Glutamatergic neuron (in vitro differentiated cells): ENCODE measurements at places on chromosomes 6 and 20.

GRCh38 chr6:89975991-89976693 is 81.9 kb downstream of the GJA10 start:
- no peak for DNase-seq

DNA sequence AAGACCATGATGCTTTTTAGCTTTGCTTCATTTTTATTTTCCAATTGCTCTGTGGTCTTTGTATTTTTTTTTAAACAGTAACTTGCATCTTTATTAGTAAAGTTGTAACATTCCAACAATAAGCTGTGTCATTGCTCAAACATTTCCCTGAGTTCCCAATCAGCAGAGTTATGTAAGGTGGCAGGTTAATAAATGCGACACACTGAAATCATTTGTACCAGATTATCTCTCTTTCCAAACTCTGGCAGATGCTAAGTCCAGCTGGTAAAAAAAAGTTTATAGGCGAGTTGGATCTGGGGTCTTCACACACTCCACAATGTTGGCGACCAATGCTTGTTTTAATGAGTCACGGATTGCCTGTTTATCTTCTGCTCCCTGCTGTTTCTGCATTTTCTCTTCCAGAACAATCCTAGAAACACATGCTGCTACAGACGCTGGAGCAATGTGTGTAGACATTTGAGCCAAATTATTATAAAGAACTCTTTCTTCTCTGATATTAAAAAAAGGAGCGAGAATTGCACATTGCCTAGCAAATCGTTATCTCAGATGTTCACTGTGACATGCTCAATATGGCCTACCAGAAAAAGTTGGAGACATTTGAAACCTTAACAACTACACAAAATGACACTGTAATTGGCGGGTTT is 113.6 kb upstream of the IFNGR1 start:
- DNase-seq: no peak

- DNase-seq: no peak
Measured at GRCh38 chr20:50296450-50297375, 106.1 kb downstream of the CEBPB start.

DNA sequence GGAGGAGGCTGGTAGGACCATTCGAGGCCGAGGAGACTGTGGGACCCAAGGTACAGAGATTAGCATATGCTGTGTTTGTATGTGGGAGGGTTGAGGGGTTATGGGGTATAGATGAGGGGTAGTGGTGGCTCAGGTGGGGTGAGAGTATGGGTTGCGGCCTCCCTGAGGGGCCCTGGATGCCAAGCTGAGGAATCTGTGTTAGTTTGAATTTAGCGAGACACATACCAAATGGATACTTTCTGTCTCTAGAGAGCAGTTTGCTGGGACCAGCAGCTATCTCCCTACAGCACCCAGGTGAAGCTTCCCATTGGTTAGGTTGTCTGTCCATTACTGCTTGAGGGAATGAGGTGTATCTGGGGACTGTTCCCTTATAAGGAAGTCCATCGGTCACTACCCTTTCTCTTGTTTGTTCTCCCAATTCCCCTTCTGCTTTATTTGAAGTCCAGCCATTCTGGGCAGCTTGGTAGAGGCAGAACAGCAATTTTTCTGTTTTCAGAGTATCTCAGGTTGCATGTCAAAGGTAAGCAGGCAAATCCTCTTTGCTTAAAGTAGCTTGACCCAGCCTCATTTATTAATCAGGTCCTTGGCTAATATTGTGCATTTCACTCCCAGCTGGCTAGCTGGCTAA is 15.2 kb downstream of the CHMP4B start:
- no peak for DNase-seq

DNA sequence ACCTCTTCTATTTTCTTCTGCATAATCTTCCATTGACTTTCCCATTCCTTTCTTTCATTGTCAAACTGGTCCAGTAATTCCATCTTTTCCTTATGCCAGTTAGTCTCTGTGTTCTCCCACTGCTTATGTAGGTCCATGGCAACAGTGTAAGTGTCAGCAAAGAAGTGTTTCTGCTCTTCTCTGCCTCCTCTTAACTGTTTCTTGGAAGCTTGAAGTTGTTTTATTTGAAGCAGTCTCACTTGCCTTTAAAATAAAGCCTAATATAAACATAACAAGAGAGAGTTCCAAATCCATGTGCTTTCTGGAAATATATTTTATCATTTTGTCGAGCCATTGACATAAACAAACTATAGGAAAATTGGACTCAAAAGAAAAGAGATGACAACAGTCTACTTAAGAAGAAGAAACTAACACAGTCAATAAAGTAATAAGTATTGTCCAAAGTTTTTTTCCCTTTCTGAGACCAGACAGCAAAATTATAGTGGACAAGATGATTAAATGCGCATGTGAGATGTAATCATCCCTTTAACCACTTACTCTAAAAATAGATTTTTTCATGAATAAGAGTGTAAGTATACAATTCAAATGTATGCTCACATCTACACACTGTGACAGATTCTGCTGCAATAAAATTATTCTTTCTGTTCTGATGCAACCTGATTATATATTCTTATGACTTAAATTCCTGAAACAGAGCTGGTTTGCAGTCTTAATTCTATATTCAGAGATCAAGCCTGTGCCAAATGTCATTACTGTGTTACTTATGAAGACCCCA is 5.2 kb downstream of the KIAA0408 start:
- no peak for DNase-seq

GRCh38 chr20:62969179-62969760 is 16.8 kb downstream of the SLC17A9 start:
- DNase-seq: no peak

- no peak for DNase-seq
Measured at GRCh38 chr6:17485181-17485580, 91.8 kb downstream of the CAP2 start.

DNA sequence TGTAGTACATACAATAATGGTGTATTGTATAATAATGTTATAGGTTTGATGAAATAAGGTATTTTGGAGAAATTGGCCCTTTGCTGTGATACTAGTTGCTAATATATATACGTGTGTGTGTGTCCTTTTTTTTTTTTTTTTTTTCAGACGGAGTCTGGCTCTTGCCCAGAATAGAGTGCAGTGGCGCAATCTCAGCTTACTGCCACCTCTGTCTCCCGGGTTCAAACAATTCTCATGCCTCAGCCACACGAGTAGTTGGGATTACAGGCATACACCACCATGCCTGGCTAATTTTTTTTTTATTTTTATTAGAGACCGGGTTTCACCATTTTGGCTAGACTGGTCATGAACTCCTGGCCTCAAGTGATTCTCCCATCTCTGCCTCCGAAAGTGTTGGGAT is 23.3 kb downstream of the SENP6 start:
- no peak for DNase-seq

- DNase-seq: no peak
Measured at GRCh38 chr6:102407886-102408741, 1014.6 kb downstream of the GRIK2 start.

GRCh38 chr6:42017021-42017643 is 33.2 kb upstream of the TAF8 start:
- no peak for DNase-seq

GRCh38 chr6:56241124-56241802 is 6.1 kb downstream of the COL21A1 start:
- DNase-seq: no peak

DNA sequence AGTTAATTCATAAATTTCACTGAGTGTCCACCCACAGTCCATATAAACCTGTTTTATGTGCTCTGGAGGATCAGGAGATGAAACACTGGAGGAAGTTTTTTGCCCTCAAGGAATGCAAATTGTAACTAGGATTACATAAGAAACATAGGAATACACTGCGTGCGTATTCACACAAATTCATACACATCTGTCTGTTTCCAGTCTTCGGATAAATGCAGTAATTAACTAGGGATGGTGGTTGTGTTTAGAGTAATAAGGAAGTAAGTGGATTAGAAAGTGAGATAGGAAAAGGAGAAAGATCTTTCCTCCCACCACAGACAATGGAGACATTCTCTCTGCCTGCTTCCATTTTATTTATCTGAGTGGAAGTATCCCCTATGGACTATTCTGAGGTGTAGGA is 35.7 kb upstream of the POPDC3 start:
- no peak for DNase-seq

DNA sequence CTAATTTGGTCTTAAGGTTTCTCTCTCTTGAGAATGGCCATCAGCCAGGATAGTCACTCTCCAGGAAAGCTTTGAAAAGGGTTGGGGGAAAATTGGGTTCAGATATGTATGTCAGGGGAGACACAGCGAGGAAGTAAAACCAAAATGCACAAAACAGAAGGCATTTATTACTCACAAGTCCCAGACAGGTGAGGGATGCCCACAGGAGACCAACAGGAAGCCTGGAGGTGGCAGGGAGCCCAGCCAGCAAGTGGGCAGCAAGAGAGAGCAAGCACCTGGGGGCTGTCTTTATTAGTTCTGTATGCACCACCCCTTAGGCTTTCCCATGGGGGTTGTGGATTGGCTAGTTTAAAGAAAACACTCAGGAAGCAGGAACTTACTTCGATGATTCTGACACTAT is 707.7 kb downstream of the KIF16B start:
- DNase-seq: no peak

- peak; percentile 59 for DNase-seq
Measured at GRCh38 chr6:24720131-24720603, 1.2 kb upstream of the C6orf62 start.

DNA sequence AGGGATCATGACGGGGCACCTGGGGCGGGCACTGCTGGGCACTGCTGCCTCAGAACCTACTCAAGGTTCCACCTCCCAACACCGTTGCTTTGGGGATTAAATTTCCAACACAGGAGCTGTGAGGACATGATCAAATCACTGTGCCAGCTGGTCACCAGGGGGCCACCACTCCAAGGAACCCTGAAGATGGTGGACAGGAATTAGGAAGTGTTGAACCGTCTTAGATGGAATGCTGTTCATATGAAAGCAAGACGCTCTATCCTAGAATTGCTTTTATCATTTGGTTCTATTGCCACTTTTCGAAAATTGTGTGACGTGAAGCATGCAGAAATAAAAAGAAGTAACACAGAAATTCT is 140.3 kb downstream of the DLL1 start:
- no peak for DNase-seq

- no peak for DNase-seq
Measured at GRCh38 chr6:159062976-159063375, 18.2 kb upstream of the TAGAP start.

- no peak for DNase-seq
Measured at GRCh38 chr20:8431538-8432434, 299.7 kb downstream of the PLCB1 start.

- DNase-seq: no peak
Measured at GRCh38 chr6:104218116-104218515, 641.6 kb downstream of the HACE1 start.

DNA sequence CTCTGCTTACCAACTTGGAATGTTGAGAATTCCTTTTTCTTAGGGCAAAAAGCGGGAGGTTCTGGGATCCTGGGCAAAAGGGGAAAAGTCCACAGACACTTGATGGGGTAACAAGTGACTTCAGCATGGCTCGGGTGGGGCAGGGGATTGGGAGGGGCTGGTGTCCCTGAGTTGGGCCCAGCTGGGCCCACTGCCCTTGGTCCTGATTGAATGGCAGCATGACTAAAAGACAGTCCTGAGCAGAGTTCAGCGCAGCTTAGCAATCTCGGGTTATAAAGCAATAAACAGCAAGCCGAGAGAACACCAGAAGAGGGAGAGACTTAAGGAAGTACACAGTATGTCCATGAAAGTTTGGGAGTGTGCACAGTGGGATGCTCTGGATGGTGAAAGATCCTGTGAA is 5.6 kb downstream of the PPP2R5D start:
- DNase-seq: no peak

GRCh38 chr6:17527076-17527475 is 73.0 kb upstream of the FAM8A1 start:
- DNase-seq: no peak

DNA sequence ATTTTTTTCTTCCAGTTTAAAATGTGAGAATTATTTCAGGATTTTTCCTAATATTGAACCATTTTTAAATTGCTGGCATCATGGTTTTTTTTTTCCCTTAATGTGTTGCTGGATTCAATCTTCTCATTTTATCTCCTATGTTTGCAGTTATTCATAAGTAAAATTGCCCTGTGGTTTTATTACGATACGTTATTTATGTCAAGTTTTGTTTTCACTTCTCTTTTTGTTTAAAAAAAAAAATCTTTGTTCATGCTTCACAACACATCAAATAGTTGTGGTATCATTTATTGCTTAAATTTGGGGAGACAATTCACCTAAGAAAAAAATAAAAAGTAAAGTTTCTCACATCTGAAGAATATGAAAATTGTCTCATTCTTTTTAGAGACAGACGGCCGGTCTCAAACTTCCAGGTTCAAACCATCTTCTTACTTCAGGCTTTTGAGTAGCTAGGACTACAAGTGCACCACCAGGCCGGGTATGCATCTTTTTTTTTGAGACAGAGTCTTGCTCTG is 239.3 kb upstream of the ID4 start:
- DNase-seq: no peak

DNA sequence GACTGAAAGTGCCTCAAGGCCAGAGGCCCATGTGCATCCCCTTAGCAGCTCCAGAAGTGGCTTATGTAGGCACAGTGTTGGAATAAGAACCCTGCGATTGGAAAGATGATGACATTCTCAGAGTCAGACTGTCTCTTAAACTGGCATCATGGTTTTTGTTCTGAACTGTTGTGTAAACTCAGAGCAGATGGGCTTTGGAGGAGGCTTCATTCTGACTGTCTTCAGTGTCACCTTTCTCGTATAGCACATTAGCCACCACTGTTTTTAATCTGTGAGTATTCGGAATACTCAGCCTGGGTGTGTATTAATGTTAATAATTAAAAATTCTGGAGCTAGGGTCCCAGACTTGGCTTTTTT is 140.9 kb downstream of the JARID2 start:
- no peak for DNase-seq

- DNase-seq: no peak
Measured at GRCh38 chr6:127775371-127775770, 125.5 kb downstream of the THEMIS start.

GRCh38 chr6:22062807-22063408 is 233.9 kb downstream of the PRL start:
- no peak for DNase-seq

DNA sequence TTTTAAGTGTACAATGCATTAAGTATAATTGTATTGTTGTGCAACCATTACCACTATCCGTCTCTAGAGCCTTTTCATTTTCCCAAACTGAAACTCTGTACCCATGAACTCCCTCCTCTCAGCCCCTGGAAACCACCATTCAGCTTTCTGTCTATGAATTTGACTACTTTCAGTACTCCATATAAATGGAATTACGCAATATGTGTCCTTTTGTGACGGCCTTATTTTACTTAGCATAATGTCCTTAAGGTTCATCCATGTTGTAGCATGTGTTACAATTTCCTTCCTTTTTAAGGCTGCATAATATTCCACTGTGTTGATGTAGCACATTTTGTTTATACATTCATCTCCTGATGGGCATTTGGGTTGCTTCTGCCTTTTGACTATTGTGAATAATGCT is 143.6 kb upstream of the KCNG1 start:
- no peak for DNase-seq

- DNase-seq: no peak
Measured at GRCh38 chr20:61516346-61517208, 264.5 kb downstream of the CDH4 start.

- no peak for DNase-seq
Measured at GRCh38 chr20:50915424-50915823, 15.8 kb downstream of the ADNP start.

DNA sequence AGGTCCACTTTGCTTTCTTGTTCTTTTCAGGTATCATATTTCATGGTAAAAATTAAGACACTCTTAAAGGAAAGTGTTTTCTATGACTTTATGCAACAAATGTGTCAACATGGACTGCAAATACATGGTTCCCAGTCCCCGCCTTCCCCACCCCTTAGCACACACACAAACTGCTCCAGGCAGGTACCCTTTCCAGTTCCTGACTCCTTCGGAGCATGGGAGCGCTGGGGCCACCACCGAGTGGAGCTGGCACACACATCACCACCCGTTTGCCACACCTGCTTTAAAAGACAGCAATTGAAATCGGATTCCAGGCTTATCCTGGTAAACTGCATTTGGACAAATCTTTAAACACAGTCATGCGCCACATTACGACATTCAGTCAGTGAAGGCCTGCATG is 22.2 kb downstream of the RNASET2 start:
- no peak for DNase-seq
